ENCODE measurements at places on chromosomes 2 and 18. TPM values are rescaled to one million over a fixed set of nuclear protein-coding genes. Genes with fewer than 3 reads are reported as not detected.

Gene CROCC2
- total RNA-seq = 0.26 TPM

Gene TUBA3E
- not detected for total RNA-seq

Gene TUBB8B
- not detected for total RNA-seq

Gene PKP4
- total RNA-seq = 41.6 TPM

Gene RESP18
- not detected for total RNA-seq

Gene HAAO
- total RNA-seq = not detected
